ENCODE measurements at places on chromosomes 2 and 18.

- no peaks in the 10 kb centered on the region for H3K27me3 ChIP-seq
- no peak overlapping the region for H3K27ac ChIP-seq
- H3K36me3 ChIP-seq: no peaks in the 10 kb centered on the region
- DNase-seq: no peak
Measured at GRCh38 chr2:150122871-150123613, 364.4 kb downstream of the RND3 start.

DNA sequence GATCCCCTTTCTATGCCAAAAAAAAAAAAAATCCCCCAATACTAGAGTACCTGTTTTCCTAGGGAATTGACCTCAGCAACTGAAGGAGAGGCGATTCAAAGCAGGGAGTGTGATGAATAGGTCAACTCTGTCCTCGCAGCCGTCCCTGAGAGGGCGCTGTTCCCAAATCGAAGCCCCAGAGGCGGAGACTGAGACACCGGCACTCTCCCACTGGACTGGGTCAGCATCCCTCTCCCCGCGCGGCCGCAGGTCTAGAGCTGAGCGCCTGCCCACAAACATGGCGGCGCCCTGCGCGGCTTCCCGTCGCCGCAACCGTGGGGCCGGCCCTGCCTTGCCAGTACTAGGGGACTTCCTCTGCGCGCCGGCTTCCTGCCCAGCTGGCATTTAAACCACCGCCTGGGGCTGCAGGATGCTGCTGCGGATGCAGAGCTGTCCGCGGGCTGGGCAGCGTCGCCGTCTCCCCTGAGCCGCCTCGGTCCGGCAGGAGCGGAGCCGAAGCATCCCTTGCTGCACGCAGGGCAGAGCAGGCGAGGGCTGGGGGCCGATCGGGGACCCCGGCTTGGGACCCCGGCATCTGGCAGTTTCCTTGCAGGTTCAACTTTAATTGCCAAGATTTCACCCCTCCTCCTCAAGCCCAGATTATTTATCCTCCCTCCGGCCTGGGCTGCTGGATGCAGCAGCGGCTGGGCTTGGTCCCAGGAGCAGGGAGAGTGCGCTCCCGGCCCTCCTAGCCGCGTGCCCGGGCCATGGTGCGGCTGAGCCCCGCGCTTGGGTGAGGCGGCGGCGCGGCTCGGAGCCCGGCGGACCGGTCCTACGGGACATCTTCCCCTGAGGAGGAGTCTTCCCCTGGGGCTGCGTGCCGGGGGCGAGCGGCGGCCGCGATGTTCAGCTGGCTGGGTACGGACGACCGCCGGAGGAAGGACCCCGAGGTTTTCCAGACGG, at the start of gene EHD3:
Gene EHD3 (plus strand): TSS at position 412 of the 942 bp plus-strand sequence. CDS start 470 bp downstream, at position 882.
- no peak within 1 kb of the TSS for H3K27ac ChIP-seq
- peak within 1 kb of the TSS; percentile 71 for H3K4me3 ChIP-seq
- peaks cover 1% of the 10 kb centered on the region for H3K36me3 ChIP-seq
- DNase-seq: peak; percentile 99

DNA sequence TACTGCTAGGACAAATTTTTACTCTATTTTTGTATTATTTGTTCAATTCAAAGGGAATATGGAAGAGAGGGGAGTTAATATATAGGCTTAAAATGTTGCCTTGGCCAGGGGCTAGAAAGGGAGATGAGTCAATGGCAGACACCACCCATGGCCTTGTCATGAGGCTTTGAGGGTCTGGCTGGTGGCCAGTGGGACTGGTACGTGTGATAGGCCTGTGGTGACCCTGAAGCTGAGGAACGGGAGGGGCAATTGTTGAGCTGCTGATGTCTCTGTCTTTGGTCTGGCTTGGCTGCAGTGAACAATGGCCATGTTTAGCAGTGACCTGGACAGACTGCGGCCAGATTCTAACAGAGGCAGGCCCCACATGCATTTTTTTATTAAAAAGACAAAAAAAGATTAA, 18.5 kb downstream of the GKN1 start:
- no peak overlapping the region for H3K4me3 ChIP-seq
- H3K27me3 ChIP-seq: no peaks in the 10 kb centered on the region
- no peak overlapping the region for H3K27ac ChIP-seq
- H3K36me3 ChIP-seq: no peaks in the 10 kb centered on the region
- H3K4me1 ChIP-seq: no peaks in the 10 kb centered on the region

DNA sequence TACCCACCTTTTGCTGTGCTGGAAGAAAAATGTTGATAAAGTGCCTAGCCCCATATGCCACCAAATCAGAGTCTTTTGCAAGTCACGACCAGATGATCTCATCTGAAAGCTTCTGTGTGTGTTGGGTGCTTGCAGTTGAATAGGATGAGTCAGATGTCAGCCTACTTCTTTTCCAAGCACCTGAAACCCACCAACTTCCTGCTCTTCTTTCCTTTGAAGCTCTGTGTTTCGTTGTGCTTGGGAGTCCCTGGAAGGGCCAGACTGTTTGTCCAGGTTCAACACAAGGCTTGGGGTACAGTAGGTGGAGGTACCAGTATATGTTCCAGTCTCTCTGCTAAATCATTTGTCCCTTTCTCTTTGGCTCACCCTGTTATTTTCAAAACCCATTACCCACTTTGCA, 36.8 kb upstream of the LCLAT1 start:
- H3K27me3 ChIP-seq: peaks cover 4% of the 10 kb centered on the region
- peaks cover 6% of the 10 kb centered on the region for H3K4me1 ChIP-seq
- DNase-seq: no peak
- no peak overlapping the region for H3K27ac ChIP-seq
- H3K36me3 ChIP-seq: peaks cover 9% of the 10 kb centered on the region
- H3K4me3 ChIP-seq: no peak overlapping the region

GRCh38 chr18:49845629-49846360, 32.5 kb upstream of the ACAA2 start:
- peaks cover 3% of the 10 kb centered on the region for H3K4me1 ChIP-seq
- H3K36me3 ChIP-seq: no peaks in the 10 kb centered on the region
- no peak for DNase-seq

GRCh38 chr2:237413777-237414661, at the start of gene COL6A3:
TSS of gene COL6A3 (minus strand) at chr2:237414164. CDS start at chr2:237396817, 17,347 bp downstream.
- DNase-seq: no peak
- H3K4me3 ChIP-seq: no peak within 1 kb of the TSS
- no peaks in the 10 kb centered on the region for H3K4me1 ChIP-seq
- no peaks in the 10 kb centered on the region for H3K36me3 ChIP-seq
- no peaks in the 10 kb centered on the region for H3K27me3 ChIP-seq

- H3K27me3 ChIP-seq: no peaks in the 10 kb centered on the region
- H3K4me3 ChIP-seq: no peak overlapping the region
Measured at GRCh38 chr2:9307535-9307934, 100.9 kb downstream of the ASAP2 start.

DNA sequence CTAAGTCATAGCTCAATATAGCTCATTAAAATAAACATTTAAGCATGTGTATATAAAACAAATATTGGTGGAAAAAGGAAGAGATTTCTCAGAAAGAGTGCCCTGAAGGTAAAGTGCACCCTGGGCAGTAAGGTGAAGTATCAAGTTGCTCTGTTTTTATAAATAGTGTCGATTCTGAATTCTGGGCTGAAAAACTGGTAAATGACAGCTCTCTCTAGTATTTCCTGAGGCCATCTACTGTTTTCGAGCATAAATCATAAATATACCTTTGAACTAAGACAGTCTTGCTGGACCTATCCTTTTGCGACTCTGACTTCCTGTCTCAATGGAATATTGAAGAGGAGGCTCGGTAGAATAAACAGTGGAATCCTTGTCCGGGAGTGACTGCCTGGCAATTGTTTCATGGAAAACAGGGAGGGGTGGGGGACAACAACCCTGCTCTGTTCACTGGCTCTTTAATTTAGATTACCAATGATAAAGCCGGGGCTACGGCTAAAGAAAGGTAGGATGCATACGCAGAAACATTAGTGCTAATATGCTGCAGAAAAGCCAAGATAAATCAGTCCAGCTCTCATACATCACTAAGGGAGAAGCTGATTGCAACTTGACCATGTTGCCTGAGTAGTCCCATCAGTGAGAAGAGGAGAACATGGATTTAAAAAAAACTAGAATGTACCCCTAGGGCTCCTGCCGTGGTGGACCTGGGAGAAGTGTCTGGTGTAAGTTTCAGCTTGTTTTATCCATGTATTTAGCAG, 124.1 kb downstream of the RAPGEF4 start:
- no peak overlapping the region for H3K27ac ChIP-seq
- H3K27me3 ChIP-seq: no peaks in the 10 kb centered on the region
- no peaks in the 10 kb centered on the region for H3K36me3 ChIP-seq
- no peak for DNase-seq

GRCh38 chr18:65568866-65569265, 181.9 kb upstream of the CDH7 start:
- no peaks in the 10 kb centered on the region for H3K4me1 ChIP-seq
- H3K36me3 ChIP-seq: no peaks in the 10 kb centered on the region
- DNase-seq: no peak
- no peak overlapping the region for H3K4me3 ChIP-seq
- H3K27me3 ChIP-seq: no peaks in the 10 kb centered on the region

- no peak for DNase-seq
- no peaks in the 10 kb centered on the region for H3K27me3 ChIP-seq
- peaks cover 3% of the 10 kb centered on the region for H3K4me1 ChIP-seq
- H3K27ac ChIP-seq: no peak overlapping the region
Measured at GRCh38 chr18:8967573-8967972, 134.9 kb upstream of the NDUFV2 start.

- DNase-seq: no peak
- no peak overlapping the region for H3K27ac ChIP-seq
- peaks cover 3% of the 10 kb centered on the region for H3K4me1 ChIP-seq
- H3K36me3 ChIP-seq: peaks cover 24% of the 10 kb centered on the region
- H3K4me3 ChIP-seq: no peak overlapping the region
Measured at GRCh38 chr2:85599468-85600234, 2.8 kb downstream of the TMEM150A start.

DNA sequence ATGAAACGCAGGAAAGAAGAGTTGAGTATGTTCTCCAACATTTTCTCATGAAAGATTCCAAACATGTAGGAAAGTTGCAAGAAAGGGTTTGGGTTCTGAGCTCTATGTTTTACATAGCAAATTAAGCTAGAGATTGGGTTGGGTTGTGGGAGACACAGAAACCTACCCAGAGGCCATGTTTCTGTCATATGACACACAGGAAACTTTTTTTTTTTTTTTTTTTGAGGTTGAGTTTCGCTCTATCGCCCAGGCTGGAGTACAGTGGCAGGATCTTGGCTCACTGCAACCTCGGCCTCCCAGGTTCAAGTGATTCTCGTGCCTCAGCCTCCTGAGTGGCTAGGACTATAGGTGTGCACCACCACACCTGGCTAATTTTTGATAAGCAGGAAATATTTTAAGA, 57.6 kb downstream of the DOCK10 start:
- no peak overlapping the region for H3K4me3 ChIP-seq
- no peaks in the 10 kb centered on the region for H3K27me3 ChIP-seq
- H3K36me3 ChIP-seq: no peaks in the 10 kb centered on the region
- DNase-seq: no peak

GRCh38 chr2:201151127-201151981, 31.6 kb upstream of the CASP10 start:
- H3K4me1 ChIP-seq: peaks cover 3% of the 10 kb centered on the region
- H3K27me3 ChIP-seq: no peaks in the 10 kb centered on the region
- DNase-seq: no peak
- H3K36me3 ChIP-seq: peaks cover 3% of the 10 kb centered on the region

- H3K4me1 ChIP-seq: peaks cover 2% of the 10 kb centered on the region
- no peak for DNase-seq
- H3K27me3 ChIP-seq: 0 out of 2 replicates have a peak, but pooled peaks cover 3% of the 10 kb centered on the region
- no peaks in the 10 kb centered on the region for H3K36me3 ChIP-seq
- H3K4me3 ChIP-seq: no peak overlapping the region
Measured at GRCh38 chr2:65639156-65639864, 206.9 kb upstream of the SPRED2 start.

GRCh38 chr2:190205657-190206056, 114.0 kb downstream of the HIBCH start:
- no peaks in the 10 kb centered on the region for H3K4me1 ChIP-seq
- no peak overlapping the region for H3K27ac ChIP-seq
- H3K27me3 ChIP-seq: no peaks in the 10 kb centered on the region
- DNase-seq: no peak
- H3K4me3 ChIP-seq: no peak overlapping the region

GRCh38 chr18:1965541-1965940, 605.8 kb downstream of the METTL4 start:
- H3K27me3 ChIP-seq: no peaks in the 10 kb centered on the region
- H3K36me3 ChIP-seq: no peaks in the 10 kb centered on the region
- no peak for DNase-seq
- no peak overlapping the region for H3K27ac ChIP-seq
- H3K4me1 ChIP-seq: no peaks in the 10 kb centered on the region
- H3K4me3 ChIP-seq: no peak overlapping the region

GRCh38 chr2:159744363-159744762, 32.1 kb downstream of the MARCHF7 start:
- H3K4me3 ChIP-seq: no peak overlapping the region
- DNase-seq: no peak
- peaks cover 39% of the 10 kb centered on the region for H3K36me3 ChIP-seq
- no peaks in the 10 kb centered on the region for H3K27me3 ChIP-seq

DNA sequence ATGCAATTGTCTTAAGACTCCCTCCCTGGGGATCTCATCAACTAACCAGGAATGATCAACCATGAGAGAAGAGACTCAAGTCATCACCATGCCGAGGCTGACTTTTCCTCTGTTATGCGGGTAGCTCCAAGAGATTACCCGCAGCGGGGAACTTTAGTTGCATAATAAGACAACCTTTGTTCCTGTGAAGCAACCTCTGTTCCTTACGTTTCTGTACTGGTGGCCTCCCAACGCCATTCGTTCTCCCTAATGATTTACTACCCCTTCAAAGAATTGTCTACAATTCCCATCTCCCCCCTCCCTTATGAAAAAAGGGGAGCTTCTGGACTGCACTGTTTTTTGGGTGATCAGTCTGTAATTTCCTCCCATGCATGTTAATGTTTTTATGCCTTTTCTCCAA, 66.1 kb upstream of the LRPPRC start:
- no peak overlapping the region for H3K27ac ChIP-seq
- peaks cover 29% of the 10 kb centered on the region for H3K36me3 ChIP-seq
- H3K27me3 ChIP-seq: no peaks in the 10 kb centered on the region
- H3K4me3 ChIP-seq: no peak overlapping the region
- no peaks in the 10 kb centered on the region for H3K4me1 ChIP-seq

- H3K27ac ChIP-seq: no peak overlapping the region
- H3K27me3 ChIP-seq: no peaks in the 10 kb centered on the region
- H3K4me3 ChIP-seq: no peak overlapping the region
- H3K4me1 ChIP-seq: no peaks in the 10 kb centered on the region
Measured at GRCh38 chr18:38664929-38665328, 1099.3 kb upstream of the CELF4 start.

- no peaks in the 10 kb centered on the region for H3K36me3 ChIP-seq
- no peak overlapping the region for H3K27ac ChIP-seq
- no peak overlapping the region for H3K4me3 ChIP-seq
- no peak for DNase-seq
- no peaks in the 10 kb centered on the region for H3K27me3 ChIP-seq
- peaks cover 9% of the 10 kb centered on the region for H3K4me1 ChIP-seq
Measured at GRCh38 chr2:10924441-10924840, 12.7 kb downstream of the KCNF1 start.

GRCh38 chr2:98484652-98485452, 40.2 kb downstream of the INPP4A start:
- no peak overlapping the region for H3K27ac ChIP-seq
- DNase-seq: no peak
- H3K4me3 ChIP-seq: no peak overlapping the region

DNA sequence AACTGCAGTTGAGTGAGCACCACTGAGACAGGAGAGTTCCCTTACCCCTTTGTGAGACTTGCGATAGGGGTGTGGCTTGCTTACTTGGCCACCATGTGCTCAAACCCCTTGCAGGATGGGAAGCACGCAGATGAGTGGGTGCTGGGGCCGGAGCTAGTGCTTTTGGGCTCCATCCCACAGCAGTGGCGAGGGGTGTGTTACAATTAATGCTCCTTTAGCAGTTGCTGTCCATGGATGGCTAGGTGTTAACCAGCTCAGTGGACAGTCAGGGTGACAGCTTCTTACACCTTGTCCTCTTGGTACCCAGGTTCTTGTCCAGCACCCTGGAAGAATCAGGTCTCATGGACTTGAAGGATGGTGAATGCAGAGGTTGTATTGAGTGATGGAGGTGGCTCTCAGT, 103.9 kb downstream of the SH3RF3 start:
- H3K4me1 ChIP-seq: peaks cover 9% of the 10 kb centered on the region
- DNase-seq: no peak
- no peaks in the 10 kb centered on the region for H3K36me3 ChIP-seq
- H3K27me3 ChIP-seq: no peaks in the 10 kb centered on the region
- no peak overlapping the region for H3K4me3 ChIP-seq
